Activated CD8-positive, alpha-beta memory T cell treated with anti-CD3 and anti-CD28 coated beads for 48 hours (primary cell): ENCODE measurements at places on chromosomes 3 and 15.

- no peak for DNase-seq
Measured at GRCh38 chr3:150462108-150462507, 54.0 kb downstream of the TSC22D2 start.

- DNase-seq, result no peak
Measured at GRCh38 chr3:46312991-46313390, 40.9 kb upstream of the CCR2 start.

DNA sequence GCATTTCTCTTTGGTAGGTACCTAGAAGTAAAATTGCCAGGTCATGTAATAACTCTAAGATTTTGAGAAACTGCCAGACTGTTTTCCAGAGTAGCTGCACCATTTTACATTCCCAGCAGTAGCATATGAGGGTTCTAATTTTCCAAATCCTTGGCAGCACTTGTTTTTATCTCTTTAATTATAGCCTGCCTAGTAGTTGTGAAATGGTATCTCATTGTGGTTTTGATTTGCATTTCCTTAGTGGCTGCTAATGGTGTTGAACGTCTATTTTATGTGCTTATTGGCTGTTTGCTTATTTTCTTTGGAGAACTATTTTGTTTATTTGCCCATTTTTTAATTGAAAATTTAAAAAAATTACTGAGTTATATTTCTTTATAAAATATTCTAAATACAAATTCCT lies 117.9 kb downstream of the TCF12 start:
- DNase-seq, result no peak

- no peak for DNase-seq
Measured at GRCh38 chr3:43379343-43379742, 93.0 kb downstream of the SNRK start.

GRCh38 chr15:88918738-88919137 lies 5.6 kb upstream of the MFGE8 start:
- peak; percentile 16 for DNase-seq

DNA sequence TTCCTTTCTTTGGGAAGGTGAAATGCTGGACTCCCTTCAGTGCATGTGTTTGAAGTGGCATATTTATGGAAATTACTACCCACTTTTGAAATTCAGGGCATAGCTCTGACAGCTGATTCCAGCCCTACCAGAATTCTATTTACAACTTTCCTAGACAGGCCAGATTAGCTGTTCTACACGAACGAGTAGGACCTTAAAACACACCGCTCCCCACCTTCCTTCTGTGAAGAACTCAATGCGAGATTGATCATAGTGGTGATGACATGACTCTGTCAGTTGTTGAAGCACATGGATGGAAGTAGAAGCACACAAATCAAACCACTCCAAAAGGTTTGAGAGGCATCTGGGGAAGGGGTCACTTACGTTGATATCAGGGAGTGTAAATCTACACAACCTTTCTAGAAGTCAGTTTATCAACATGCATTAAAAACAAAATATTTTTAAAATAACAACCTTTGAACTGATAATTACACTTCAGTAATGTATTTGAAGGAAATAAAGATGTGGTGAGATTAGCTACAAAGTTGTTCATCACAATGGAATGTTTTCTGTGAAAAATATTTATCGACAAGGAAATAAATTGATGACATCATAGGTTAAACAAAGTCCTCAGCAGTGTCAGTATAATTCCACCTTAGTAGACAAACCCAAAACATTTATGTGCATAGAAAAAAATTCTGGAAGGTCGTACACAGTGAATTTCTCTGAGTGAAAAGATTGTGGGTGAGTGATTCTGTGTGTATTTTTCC lies 29.8 kb downstream of the RARB start:
- DNase-seq, result no peak

DNA sequence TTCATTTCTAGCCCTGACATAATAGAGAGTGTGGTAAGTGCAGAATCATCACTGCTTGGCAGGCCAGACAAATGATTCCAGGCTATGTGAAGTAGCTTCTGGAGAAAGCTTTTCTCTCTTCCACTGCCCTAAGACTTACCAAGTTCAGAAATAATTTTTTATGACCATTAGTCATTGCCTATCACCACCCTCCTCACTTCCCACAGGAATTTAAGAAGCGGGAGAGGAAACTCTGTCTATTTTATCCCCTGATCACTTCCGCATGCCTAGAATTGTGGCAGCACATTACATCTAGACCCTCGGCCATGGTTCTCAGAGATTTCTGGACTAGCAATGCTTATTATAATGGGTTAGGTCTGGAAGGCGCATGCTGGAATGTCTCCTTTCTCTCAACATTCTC lies 397.8 kb upstream of the NR2F2 start:
- DNase-seq, result no peak

- DNase-seq, result no peak
Measured at GRCh38 chr3:52055537-52056351, 627 bp downstream of the DUSP7 start.

DNA sequence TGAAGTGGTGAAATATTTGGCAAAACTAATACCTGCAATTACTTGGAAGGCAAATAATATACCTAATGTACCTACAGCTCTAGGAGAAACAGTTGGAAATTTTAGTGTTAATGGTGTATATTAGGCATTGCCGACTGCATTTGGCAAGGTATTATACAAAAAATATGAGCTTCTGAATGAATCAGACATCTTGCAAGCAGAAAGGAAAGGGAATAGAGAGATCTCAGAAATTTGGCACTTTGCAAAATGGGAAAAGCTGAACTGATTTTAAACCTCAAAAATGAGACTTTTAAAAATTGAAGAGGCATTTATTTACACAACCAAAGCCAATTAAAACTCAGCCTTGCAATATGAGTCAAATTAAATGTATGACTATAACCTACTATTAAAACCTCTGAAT lies 40.2 kb upstream of the C15orf61 start:
- DNase-seq, result no peak
